ENCODE measurements at places on chromosomes 3 and 15. TPM values are rescaled to one million over a fixed set of nuclear protein-coding genes. Genes with fewer than 3 reads are reported as not detected.

Gene MINAR1
- total RNA-seq = 2.3 TPM

Gene RYR3
- 2.4 TPM for total RNA-seq

Gene PLCH1
- total RNA-seq = not detected

Gene MESP2
- 0.39 TPM for total RNA-seq

Gene CPNE4
- total RNA-seq = not detected

Gene SPTSSB
- not detected for total RNA-seq

Gene CPEB1
- total RNA-seq = not detected

Gene DZIP1L
- 38.9 TPM for total RNA-seq

Gene ZDHHC23
- total RNA-seq = 3.5 TPM

Gene FANCD2
- 6.3 TPM for total RNA-seq

Gene THRB
- 65.8 TPM for total RNA-seq

Gene EIF1B
- 20.8 TPM for total RNA-seq

Gene NBEAL2
- total RNA-seq = 36.7 TPM

Gene DPPA2
- not detected for total RNA-seq

Gene TLR9
- total RNA-seq = under 0.01 TPM

Gene HTR3E
- not detected for total RNA-seq

Measured in placental epithelial cell (primary cell).